ENCODE measurements at places on chromosomes 13 and 19.
A peak's percentile ranks its signal among the peaks of the same experiment; 100 is the strongest.

DNA sequence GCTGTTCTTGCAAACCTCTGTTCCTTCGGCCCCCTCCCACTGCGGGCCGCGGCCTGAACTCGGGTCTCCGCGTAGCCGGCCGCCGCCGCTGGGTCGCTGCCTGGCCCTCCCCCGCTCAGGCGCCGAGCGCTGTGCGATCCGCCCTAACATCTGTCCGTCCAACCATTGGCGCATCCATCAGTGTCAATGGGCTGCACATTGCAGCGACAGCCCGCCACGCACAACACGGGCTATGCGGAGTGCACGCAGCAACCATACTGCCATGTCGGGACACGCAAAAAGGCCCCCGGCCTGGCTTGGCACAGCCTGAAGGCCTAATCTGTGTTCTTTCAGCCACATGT lies 2.6 kb upstream of the TSHZ3 start:
- no peak for DNase-seq

DNA sequence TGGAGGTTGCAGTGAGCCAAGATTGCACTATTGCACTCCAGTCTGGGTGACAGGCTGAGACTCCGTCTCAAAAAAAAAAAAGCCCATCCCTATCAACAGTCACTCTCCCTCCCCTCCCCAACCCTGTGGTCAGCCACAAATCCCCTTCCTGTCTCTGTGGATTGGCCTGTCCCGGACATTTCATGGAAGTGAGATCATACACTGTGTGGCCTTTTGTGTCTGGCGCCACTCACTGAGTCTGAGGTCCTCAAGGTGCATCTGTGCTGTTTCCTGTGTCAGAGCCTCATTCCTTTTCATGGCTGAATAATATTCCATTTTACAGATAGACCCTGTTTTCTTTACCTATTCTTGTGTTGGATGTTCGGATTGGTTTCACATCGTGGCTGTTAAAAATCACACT lies 149.5 kb downstream of the PTPRS start:
- DNase-seq: no peak

DNA sequence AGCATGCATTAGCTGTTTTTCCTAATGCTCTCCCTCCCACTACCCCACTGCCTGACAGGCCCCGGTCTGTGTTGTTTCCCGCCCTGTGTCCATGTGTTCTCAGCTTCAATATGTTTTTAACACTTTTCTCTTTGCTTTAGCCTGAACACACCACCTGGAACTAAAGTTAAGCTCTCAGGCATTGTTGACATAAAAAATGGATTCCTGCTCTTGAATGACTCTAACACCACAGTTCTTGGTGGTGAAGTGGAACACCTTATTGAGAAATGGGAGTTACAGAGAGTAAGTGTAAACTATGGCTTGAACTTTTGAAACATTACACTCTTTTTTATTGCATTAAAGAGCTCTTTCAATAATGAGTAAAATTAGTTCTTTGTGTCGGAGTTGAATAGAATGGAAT lies 70.1 kb downstream of the TDRD3 start:
- peak; percentile 11 for DNase-seq

GRCh38 chr19:38247734-38248268 lies 8.4 kb downstream of the PPP1R14A start:
- no peak for DNase-seq

DNA sequence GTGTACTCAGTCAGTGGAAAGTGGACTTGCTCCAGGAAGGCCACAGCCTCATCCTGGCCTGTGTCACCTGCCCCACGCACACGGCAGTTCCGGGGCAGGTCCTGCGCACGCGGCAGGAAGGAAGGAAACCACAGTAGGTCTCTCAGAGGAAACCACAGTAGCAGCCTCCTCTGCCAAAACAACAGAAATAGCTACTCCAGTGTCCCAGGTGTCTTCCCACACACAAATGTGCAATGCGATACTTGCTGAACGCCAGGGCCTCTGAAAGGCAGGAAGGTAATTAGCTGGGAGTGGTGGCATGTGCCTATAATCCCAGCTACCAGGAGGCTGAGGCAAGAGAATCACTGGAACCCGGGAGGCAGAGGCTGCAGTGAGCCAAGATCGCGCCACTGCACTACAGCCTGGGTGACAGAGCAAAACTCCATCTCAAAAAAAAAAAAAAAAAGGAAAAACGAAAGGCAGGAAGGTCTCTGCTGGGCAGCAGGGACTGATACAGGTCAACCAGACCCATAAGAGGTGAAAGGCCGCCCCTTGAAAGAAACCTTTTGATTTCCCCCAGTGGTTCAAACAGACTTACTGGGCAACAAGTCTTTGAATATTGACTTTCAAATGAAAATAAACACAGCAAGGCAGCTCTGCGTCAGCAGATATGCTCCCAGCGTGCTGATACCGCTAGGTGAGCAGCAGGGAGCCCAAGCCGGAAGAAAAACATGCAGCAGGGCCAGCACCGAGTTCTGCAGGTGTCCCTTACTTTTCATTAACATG lies 49.5 kb downstream of the CRYL1 start:
- DNase-seq: peak; percentile 33

DNA sequence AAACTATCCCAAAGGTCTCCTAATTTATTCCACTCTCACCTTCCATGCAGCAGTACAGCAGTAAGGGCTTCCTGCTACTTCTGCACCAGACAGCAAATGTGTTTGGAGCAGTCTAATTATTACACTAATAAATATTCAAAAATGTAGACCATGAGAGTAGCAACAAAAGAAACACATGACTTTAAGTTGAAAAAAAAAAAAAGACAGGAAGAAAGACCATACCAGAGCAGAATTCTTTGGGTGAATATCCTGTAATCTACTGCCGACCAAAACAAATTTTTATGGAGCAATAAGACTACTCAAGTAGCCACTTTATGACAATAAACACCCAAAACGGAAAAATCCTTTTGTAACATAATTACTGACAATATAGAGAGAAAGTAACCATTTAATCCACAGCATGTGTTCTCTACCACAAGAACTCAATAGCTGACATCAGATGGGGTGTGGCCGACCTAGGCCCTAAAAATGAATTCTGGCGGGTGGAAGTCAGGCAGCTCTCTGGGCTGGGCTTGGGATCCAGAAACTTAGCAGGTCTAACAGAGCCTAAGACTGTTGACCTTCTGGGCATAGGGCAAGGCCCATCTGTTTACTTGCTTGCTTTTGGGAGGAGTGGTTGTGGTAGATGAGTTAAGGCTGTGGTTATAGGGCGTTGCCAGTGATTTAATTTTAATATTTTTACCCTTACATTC lies 4.6 kb downstream of the KLF12 start:
- DNase-seq: no peak

DNA sequence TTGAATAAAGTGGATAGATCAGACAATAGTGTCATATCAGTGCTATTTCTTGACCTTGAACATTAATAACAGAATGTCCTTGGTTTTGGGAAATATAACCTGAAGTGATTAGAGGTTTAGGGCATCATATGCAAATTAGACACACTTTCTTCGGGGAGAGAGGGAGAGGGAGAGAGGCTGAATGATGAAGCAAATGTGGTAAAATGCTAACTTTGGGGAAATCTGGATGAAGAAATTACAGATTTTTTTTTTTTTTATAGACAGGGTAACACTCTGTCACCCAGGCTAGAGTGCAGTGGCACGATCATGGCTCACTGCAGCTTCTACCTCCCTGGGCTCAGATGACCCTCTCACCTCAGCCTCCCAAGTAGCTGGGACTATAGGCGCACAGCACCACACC lies 3.9 kb upstream of the NCR1 start:
- DNase-seq: no peak

DNA sequence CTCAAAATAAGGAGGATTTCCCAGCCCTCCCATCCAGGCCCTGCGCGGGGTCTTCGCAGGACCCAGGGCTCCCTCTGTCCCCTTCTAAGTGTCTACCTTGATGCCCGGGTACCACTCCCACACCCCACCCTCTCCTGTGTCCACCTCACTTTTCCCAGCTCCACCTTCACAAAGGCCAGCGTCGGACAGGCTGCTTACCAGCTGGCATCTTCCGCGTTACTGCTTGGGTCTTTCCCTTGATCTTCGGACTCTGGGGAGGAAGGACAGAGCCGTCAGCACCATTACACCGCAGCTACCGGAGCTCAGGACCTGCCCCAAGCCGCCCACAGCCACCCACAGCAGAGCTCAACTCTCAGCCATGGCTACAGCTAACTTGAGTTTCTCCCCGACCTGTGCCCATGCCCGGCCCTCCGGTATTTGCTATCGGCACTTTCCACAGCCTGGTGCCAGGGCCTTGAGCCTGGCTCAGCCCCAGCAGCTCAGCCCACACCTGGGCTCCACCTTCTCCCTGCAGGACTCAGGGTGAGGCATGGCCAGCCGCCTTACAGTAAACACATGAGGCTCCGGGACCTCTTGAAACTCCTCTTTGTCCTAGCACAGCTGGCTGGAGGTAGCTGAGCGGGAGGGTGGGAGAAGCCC lies 3.8 kb downstream of the C13orf46 start:
- DNase-seq: no peak

DNA sequence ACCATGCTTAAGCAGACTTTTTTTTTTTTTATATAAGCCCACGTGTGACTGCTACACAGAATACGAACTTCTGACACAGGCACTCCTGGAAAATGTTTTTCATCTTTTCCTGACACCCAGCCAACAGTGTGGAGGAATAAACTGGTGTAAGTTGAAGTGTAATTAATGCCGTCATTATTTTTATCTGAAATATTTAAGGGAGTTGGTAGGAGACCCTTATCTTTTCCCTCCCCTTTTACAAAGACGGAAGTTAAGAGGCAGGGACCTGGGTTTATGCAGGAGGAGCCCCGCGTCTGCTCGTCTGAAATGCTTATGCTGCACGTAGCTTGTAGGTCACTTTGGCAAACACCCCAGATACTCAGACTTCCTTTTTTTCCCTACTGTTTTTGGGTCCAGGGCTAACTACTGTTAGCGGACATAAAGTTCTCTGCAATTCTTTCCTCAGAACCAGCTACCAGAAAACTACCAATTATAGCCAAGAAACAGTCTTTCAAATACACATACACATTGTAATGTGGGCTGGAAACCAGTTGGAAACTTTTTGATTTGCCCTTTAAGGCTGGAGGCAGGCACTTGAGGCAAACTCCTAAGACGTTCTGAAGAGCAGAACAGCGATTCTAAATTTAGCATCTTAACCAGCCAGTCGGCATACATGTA lies 50.8 kb downstream of the EFNB2 start:
- no peak for DNase-seq

DNA sequence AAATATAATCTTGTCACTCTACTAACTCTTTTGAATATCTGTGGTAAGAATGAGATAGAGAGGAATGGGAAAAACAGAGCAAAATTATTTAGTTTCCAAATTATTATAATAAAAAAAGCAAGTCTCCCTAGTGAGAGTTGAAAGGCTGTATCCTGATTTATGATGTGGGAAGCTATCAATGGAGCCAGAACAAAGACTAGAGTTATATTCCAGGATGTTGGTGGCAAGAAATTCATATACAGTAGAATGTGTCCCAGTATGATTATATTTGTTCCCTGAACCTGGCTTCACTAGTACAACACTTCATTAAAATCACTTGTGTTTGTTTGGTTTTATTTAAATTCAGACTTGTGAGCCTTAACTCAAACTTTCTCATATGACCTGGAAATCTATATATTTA lies 630.3 kb downstream of the GPC5 start:
- no peak for DNase-seq

DNA sequence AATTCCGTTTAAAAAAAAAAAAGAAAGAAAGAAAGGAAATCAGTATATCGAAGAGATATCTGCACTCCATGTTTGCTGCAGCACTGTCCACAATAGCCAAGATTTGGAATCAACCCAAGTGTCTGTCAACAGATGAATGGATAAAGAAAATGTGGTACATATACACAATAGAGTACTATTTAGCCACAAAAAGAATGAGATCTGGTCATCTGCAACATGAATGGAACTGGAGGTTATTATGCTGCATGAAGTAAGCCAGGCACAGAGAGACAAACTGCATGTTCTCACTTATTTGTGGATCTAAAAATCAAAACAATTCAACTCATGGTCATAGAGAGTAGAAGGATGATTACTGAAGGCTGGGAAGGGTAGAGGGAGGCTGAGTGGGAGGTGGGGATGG lies 16.3 kb downstream of the ZNF565 start:
- DNase-seq: no peak

- no peak for DNase-seq
Measured at GRCh38 chr19:48461982-48462655, 6.7 kb downstream of the KCNJ14 start.

GRCh38 chr13:45602183-45603170 lies 13.1 kb downstream of the ERICH6B start:
- no peak for DNase-seq

DNA sequence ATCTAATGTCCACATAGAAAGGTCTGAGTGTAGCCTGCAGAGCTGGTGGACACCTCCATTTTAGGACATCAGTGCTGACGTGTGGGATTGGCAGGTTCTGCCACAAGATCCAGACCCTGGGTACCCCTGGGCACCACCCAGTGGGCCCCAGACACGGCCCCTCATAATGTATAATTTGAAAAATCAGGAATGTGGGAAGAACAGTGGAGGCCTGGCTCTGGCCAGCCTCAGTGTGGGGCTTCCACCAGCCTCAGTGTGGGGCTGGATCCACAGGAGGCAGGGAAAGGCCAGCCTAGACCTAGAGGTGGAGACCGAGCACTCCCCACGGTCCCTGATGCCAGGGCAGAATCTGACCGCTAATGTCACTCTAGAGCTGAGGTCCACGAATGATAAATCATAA lies 150.7 kb upstream of the SOX1 start:
- DNase-seq: no peak

DNA sequence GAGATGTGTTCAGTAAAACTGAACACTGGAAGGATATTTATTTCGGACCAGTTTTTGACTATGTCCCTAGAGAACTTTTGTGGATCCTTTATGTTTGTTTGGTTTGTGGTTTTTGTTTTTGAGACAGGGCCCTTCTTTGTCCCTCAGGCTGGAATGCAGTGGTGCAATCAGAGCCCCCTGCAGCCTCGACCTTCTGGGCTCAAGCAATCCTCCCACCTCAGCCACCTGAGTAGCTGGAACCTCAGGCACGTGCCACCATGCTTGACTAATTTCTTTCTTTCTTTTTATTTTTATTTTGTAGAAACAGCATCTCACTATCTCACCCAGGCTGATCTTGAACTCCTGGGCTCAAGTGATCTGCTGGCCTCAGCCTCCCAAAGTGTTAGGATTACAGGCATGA lies 955 bp upstream of the ZNF709 start:
- no peak for DNase-seq

- DNase-seq: no peak
Measured at GRCh38 chr19:584240-585001, 5.3 kb upstream of the HCN2 start.

Data from NCI-H2107 (cell line).